ENCODE measurements at places on chromosomes 1 and 21.

- DNase-seq: no peak
Observed at GRCh38 chr1:226309398-226310244, 657 bp upstream of the LIN9 start.

DNA sequence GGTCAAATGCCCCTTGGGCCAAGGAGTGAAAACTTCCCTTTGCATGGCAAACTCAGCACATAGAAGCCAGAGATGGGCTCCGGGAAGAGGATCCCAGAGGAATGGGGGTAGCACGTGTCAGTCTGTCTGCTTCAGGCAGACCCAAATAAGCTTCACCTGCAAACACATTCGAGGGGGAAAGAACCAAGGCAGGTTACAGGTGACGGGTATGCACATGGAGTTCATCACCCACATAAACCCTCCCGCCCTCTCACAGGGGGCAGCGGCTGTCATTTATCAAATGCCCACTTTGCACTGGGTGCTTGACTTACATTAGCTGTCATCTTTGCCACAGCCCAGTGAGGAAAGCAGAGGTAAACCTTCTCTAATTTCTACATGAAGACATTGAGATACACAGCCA is 73.0 kb upstream of the TLR5 start:
- DNase-seq: no peak

- no peak for DNase-seq
Observed at GRCh38 chr1:234107416-234108021, 203.0 kb downstream of the SLC35F3 start.

- DNase-seq: no peak
Observed at GRCh38 chr21:32135401-32136363, 143.2 kb downstream of the MIS18A start.

GRCh38 chr1:66359269-66359668 is 174.7 kb upstream of the SGIP1 start:
- DNase-seq: no peak

DNA sequence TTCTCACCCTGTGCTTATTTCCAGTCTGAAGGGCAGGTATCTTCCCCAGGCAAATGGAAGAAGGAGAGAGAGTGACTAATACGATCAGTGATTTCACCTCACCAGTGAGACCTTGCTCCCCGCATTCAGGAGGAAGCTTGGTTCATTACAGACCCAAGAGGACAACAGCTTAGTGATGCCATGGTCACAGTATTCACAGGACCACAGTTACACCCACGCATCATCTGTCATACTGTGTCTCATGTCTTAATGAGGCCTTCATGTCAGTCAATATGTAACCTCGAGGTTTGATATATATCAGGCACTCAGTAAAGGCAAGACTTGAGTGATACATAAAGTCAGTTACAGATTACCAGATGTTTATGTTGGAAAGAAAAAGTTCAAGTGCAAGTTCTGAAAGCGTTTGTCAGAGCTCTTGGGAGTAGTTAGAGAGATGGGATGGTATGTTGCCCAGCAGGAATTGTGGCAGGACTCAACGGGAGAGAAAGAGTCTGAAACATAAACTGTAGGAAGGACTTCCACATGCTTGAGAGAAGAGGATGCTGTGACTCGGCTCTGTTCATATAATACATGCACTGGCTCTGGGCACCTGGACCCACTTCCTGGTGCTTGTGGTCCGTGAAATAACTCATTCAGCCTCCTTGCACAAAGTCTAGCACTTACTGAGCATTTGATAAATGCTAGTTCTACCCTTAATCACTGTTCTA is 33.3 kb downstream of the GNPAT start:
- DNase-seq: no peak

- no peak for DNase-seq
Observed at GRCh38 chr1:94859174-94859573, 39.0 kb downstream of the SLC44A3 start.

DNA sequence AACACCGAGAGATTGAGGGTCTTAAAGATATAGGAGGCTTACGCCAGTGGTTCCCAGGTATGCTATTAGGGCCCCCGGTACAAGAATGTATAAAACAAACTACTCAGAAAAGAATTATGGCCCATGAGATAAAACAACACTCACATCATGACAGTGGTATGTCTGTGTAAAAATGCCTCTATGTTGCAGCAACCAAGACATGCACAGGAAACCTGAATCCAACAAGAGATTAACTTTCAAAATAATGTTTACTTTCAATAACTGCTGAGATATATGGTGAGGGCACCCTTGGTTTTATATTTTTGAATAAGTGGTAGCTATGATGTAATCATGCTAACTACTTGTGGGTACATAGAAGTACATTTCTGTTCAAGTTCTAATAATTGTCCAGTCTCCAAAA is 74.9 kb downstream of the PUM1 start:
- DNase-seq: no peak

DNA sequence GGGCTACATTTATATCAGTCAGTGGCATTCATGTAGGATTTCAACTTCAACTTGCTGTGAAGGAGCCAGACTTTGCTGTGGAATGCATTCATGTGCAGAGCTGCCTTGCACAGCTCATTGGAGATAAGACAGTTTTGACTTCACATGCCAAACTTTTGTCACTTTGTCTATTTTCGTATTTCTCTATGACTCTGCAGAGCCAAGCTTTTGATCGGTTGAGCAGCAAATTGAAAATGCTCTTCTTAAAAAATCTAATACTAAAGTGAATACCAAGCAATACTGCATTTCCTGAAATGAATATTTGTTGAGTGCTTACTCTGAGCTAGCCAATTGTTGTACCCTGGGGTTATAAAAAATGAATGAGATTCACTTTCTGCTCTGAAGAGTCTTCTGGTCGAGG is 388.7 kb downstream of the ST6GALNAC3 start:
- no peak for DNase-seq

DNA sequence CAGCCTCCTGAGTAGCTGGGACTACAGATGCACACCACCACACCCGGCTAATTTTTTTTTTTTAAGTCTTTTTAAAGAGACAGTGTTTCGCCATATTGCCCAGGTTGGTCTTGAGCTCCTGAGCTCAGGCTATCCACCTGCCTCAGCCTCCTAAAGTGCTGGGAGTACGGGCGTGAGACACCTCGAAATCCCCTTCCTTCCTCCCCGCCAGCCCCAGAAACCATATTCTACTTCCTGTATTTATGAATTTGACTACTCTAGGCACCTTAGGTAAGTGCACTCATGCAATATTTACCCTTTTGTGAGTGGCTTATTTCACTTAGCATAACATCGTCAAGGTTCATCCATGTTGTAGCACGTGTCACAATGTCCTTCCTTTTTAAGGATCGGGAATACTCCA is 6.9 kb upstream of the LRP8 start:
- DNase-seq: no peak

GRCh38 chr21:38321568-38321967 is 64.8 kb downstream of the KCNJ15 start:
- DNase-seq: no peak

DNA sequence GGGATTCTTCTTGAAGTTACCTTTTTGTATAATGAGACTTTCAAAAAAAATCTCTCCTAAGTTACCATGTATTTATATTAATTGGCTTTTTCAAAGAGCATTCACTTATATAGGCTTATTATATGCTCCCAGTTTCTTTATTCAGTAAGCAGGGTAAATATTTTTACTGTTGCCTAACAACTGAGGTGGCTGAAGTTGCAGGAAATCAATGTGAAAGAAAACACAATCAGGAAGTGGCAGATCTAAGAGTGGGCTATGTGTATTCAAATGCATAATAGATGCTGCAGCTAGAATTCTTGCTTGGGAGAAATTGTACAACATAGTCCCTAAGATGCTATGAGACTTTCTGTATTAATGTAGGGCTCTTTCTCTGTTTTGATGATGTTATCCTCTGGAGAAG is 606.9 kb downstream of the NUF2 start:
- DNase-seq: no peak

- no peak for DNase-seq
Observed at GRCh38 chr1:185787238-185787637, 53.0 kb downstream of the HMCN1 start.

GRCh38 chr1:63575340-63575826 is 17.8 kb upstream of the PGM1 start:
- DNase-seq: no peak

GRCh38 chr1:157505481-157506272 is 46.6 kb downstream of the FCRL5 start:
- no peak for DNase-seq

- no peak for DNase-seq
Observed at GRCh38 chr1:2906085-2906484, 104.6 kb upstream of the TTC34 start.

DNA sequence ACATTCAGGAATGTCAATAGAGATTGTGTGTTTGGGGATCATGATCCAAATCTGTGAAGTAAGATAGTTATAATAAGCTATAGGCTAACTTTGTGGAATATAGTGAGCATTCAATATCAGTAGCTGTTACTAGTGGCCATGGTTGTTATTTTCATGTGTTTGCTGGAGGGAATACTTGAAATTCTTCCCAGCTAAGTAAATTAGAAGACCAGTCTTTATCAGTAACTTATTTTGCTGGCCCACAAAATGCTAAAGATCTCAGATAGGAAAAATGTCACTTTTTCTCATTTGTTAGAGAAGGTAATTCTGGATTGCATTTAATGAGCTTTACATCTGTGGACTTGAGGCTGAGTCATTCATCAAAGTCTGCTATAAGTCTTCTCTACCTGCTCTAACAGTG is 156.1 kb upstream of the LRRC7 start:
- DNase-seq: no peak

- no peak for DNase-seq
Observed at GRCh38 chr21:35981514-35982070, 78.7 kb downstream of the SETD4 start.

DNA sequence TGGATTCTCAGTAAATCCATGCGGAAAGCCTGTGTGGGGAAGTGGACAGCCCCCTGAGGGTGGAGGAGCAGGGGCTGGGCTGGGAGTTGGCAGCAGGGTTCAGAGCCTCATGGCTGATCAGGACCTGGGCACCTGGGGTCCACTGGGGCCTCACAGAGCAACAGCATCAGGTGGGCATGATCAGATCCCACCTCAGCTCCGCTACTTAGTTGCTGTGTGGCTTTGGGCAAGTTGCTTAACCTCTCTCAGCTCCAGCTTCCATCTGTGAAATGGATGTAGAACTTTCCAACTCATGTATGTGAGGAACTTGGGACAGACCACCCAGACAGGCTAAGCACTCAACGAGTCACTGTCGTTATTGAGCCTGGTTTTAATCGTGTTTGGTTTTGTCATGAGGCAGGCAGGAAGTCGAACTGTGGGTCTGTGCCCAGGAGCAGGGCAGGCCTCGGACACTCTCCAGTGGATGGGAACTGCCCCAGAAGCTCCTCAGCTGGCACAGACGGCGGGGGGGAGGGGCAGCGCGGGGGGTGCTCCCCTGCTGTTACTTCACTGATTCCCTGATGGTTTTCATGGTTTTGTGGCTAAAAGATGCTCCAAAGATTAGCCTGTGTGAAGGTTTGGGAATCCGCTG is 155.8 kb upstream of the TMEM51 start:
- no peak for DNase-seq

GRCh38 chr1:42392967-42393848 is 12.6 kb downstream of the RIMKLA start:
- DNase-seq: no peak

GRCh38 chr21:26469789-26470188 is 103.3 kb downstream of the CYYR1 start:
- no peak for DNase-seq

DNA sequence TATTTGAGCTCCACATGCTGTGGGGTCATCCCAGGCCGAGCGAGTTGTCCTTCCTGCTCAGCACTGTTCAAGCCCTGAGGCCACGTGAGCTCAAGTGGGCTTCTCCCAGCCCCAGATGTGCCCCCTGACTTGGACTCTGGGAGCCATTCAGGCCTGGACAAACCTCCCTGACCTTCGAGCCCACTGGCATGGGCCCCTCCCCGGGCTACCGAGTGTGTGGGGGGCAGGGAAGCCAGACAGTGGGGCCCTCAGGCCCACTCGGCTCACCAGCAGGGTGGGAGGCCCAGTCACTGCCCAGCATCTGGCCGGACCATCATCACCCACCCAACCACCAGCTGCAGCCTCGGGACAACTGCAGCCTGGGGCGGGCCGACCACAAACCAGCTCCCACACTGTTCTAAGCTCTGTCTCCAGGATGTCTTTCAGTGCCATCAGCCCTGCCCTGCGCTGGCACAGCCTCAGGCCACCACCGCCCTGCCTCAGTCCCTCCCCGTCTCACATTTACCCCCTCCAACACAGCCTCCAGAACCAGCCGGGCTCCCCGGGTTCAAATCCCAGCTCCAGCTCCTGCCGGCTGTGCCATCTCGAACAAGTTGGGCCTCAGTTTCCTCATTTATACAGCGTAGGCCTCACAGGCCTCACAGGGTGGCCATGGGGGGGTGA is 20.9 kb upstream of the PLEKHG5 start:
- DNase-seq: no peak

DNA sequence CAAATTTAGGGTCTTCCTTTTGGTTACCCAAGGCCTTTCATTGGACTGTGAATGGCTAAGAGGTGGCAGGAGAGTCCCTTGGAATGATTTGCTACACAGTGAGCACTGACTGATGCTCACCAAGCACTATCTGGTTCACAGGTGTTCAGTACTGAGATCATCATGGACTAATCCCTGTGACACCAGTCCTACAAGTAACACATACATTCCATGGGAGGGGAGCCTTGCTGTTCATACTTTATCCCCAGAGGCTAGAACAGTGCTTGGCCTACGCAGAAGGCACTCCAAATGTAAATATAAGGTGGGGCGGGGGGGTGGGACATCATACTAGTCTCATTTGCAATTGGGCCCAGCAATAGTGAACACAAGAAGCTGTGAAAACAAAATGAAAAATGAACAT is 20.5 kb upstream of the TMEM200B start:
- no peak for DNase-seq

GRCh38 chr1:50266509-50266908 is 156.7 kb downstream of the DMRTA2 start:
- DNase-seq: no peak

GRCh38 chr1:68959461-68960030 is 462.7 kb upstream of the DEPDC1 start:
- no peak for DNase-seq

DNA sequence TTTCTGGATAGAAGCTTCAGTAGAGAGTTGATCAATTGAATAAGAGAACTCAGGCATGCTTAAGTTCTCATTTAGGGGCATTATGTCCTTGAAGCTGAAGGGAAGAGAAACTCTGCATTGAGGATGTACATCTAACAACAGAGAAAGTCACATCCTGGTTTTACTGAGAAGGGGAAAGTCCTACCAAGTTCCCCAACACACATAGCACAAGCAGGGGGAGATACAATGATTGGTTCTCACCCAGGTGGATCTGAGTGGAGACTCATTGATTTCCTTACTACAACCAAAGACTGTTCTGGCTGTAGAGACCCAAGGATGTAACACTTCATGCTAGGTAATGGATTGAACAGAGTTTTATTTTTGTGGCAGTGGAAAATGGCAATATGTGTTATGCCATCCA is 1.0 kb upstream of the KRTAP20-1 start:
- DNase-seq: no peak

GRCh38 chr1:26034504-26035202 is 11.3 kb downstream of the SLC30A2 start:
- no peak for DNase-seq

DNA sequence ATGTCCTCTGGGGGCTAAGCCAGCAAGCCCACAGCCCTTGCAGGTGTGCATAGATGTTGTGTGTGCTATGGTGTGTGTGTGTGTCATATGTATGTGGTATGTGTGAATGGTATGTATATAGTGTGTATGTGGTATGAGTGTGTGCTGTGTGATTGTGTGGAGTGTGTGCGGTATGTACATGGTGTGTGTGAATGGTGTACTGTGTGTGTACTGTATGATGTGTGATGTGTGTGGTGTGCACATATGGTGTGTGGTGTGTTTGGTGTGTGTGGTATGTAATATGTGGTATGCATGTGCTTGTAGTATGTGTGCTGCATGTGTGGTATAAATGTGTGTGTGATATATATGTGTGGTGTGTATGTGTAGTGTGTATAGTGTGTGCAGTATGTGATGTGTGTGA is 107.0 kb downstream of the CAPN8 start:
- no peak for DNase-seq
